Mesenteric fat pad (tissue), 1 donor: ENCODE measurements at places on chromosomes 4 and X. TPM values are rescaled to one million over a fixed set of nuclear protein-coding genes. Genes with fewer than 3 reads are reported as not detected.

Gene NAP1L2
- total RNA-seq: 0.55 TPM

Gene GPM6B
- total RNA-seq: 2.3 TPM

Gene TIGD4
- total RNA-seq: not detected

Gene EDNRA
- total RNA-seq: 3.6 TPM
